ENCODE measurements at places on chromosomes 1 and 21. TPM values are rescaled to one million over a fixed set of nuclear protein-coding genes. Genes with fewer than 3 reads are reported as not detected.

ZNF683 gene
- 9.3 TPM for total RNA-seq

MRPS21 gene
- total RNA-seq = 73.3 TPM

CFHR1 gene
- total RNA-seq = not detected

OR2T34 gene
- total RNA-seq = not detected

HSD3B2 gene
- not detected for total RNA-seq

OR10J1 gene
- total RNA-seq = not detected

PDZK1 gene
- 0.51 TPM for total RNA-seq
